ENCODE measurements at places on chromosomes 11 and 22. TPM values are rescaled to one million over a fixed set of nuclear protein-coding genes. Genes with fewer than 3 reads are reported as not detected.

The APOL5 gene
- total RNA-seq = not detected

DNA sequence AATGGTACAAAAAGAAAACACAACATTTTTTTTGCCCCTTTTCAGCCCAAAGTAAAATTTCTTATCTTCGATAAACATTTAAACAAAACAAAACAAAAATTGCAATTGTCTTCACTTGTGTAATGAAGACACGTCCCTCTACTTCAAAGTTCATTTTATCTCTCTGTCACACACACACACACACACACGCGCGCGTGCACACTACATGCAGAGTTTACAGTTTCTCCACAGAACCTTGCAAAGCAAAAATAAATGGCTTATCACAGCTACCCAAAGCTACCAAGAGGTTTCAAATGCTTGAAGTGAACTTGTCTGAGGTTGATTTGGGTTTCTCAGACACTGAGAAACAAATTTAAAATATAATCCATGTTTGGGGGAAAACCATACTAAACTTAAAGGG is 72.3 kb downstream of the ETS1 start:
- no peak for ATAC-seq

GRCh38 chr22:46966495-46966845 is 204.0 kb downstream of the TBC1D22A start:
- no peak for ATAC-seq

DNA sequence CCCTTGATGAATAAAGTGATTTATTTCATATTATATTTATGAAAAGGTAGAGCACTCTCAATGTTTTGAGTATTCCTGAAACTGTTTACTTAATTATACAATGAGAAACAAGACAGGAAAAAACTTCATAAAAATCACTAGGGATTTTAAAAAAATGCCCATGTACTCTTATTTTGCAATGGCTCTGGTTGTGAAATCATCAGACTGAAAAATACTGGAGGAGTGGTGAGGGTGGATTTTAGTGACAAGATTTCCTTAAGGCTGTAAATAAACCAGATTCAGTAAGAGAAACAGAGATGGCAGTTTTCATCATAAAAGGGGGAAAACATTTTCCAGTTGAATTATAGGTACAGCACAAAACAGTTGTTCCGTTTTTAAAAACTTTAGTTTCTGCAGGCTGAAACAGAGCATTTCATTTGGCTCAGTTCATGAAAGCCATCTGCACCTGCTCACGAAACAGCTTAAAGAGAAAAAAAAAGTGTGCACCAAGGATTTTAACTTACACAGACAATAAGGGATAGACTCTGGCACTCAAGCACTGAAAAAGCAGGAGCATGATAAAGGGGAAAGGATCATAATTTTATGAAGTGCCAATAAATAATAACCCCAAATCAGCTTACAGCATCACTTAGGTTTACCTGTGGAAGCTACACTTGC is 100.7 kb downstream of the MAML2 start:
- ATAC-seq = no peak

DNA sequence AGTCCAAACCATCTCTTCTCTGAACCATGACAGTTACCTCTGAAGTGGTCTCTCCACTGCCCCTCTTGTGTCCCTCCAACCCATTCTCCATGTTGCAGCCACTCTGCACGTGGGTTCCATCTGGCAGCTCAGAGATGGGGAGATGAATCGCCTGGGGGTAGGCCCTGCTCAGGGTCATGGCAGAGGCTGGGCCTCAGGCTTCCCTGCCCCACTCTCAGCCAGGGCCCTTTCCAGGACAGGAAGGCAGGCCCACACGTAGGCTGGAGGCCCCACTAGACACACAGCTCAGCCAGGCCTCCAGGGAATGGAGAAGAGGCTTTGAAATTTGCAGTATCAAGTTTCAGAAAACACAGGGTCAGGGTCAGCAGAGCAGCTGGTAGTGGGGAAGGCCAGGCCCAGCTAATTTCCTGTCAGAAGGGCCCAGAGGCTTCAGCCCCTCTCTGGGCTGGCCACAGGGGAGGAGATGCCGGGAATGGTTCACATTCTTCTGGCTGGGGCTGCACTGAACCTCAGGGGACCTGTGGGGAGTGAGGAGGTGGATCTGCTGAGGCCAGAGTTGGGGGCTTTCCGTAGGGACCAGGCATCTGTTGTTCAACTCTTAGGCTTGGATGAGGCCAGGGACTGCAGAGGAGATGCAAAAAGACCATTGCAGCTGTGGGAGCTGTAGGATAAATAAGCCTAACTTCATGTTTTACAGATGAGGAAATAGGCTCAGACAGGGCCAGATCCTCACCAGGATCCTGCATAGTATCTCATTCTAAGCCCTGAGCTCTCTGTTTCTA is 101.6 kb downstream of the SWAP70 start:
- no peak for ATAC-seq

DNA sequence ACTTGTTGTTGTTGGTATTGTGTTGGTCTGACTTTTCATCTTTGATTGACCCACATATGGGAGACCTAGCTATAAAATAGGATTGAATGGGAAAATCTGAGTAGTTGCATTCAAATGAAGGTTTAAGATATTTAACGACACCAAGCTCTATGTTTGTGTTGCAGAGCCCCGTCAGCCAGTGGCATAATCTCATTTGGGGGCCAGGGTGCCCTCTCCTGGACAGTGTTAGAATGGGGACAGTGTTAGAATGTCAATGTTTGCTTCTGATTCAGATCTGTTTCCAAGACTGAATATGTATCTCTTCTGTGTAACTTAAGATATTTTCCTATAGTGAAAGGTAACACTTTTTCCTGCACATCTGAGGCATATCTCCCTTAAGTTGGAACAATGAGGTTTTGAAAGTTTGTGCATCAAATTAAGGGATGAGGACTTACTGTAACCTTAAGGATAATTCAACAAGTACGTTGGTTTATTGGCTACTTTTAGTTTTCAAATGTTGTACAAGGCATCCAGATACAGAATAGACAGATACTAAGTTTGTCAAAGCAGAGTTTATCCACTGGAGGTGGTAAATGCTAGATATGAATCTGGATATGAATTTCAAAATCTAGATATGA is 5.3 kb upstream of the OR52M1 start:
- ATAC-seq = peak; percentile 69
